ENCODE measurements at places on chromosomes 7 and 10.

GRCh38 chr10:119625570-119626280 is 25.5 kb upstream of the BAG3 start:
- DNase-seq, result no peak

DNA sequence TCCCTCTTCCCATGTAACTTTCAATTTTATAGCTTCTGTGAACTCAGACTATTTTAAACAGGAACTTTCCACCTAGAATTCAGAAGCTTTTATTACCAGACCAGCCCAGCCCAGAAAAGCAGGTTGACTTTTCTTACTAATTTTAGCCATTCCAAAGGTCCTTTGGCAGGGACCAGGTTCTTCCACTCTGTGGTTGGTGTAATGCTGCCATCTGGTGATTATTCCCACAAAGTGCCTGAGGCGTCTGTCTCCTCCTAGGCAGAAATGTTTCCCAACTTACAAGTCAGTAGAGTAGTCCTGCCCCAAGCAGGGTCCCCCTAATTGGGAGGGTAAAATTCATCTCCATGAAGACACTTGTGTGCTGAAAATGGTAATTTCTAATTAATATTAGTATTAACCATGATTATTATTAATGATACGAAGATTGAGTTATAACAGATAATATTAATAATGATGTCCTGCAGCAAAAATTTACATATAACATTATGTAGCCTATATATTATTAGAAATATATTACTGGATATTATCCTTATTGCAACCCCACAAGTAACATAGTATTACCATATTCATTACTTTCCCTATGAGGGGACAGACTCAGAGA is 53.0 kb upstream of the PPP1R17 start:
- no peak for DNase-seq

DNA sequence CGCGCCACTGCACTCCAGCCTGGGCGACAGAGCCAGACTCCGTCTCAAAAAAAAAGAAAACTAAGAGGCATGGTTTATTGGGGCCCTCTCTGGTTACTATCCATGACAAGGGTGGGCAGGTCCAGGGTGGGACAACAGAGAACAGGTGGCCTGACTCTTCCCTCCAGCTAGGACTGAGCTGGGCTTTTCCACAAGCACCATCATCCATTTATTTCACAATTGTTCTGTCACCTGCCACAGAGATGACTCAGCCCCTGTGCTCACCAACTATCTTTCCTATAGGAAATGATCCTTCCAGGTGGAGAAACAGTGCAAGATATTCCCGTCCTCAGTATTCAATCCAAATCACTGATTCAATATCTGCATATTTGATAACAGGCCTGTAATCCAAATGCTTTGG is 44.9 kb upstream of the MYL10 start:
- no peak for DNase-seq

- no peak for DNase-seq
Observed at GRCh38 chr10:108631332-108631731, 1292.0 kb downstream of the XPNPEP1 start.

DNA sequence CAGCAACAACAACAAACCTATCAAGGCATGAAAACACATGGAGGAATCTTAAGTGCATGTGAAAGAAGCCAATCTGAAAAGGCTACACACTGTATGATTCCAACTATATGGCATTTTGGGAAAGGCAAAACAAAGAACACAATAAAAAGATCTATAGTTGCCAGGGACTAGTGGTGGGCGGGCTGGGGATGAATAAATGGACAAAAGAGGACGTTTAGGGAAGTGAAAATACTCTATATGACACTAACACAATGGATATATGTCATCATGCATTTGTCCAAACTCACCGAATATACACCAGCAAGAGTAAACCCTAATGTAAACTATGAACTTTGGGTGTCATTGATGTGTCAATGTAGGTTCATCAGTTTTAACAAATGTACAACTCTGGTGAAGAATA is 89.1 kb downstream of the SEMA3E start:
- no peak for DNase-seq

DNA sequence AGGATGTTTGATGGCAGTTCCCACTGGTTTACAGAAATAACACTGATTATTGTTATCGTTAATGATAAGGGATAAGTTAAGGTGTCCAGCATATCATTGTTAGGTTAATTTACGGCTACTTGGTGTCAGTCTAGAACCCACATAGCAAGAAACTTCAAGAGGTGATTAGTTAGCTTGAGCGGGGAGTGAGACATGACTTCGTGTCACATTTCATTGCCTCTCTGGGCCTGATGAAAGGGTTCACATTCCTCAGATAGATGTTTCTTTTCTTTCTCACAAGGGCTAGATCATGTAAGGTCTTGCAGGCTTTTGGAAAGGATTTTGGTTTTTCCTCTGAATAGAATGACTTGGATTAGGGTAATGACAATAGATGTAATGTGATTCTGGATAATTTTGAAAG is 26.7 kb downstream of the WAC start:
- no peak for DNase-seq

DNA sequence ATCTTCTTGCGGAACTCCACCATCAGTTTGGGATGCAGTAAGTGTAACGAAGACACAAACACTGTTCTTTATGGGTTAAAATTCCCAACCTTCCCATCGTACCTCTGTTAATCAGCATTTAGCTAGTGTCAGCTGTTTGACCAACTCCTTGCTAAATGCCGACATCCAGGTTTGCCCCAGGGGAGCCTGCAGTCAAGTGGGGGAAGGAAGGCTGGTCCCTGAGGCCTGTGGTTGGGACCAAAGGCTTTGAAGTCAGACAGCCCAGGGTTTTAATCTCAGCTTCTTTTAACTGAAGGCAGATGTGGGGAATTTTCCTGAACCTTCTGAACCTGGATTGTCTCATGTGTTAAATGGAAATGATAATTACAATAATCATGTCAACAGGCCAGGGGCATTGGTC is 443.7 kb downstream of the GLRX3 start:
- DNase-seq, result no peak

DNA sequence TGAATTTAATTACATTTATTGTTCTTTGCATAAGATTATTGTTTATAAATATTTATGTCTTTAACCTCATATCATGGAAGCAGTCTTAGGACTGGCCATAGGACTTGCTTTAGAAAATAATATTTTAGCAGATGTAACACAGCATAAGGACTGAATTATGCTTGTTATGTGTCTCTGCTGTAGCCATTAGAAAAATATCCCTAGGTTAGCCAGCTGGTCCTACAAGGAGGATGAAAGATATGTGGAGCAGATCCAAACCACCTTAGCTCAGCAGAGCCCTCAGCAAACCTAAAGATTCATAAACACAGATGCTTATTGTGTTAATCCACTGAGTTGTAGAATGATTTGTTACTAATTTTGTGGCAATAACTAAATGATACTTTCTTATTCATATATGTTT is 166.0 kb upstream of the COL1A2 start:
- DNase-seq, result no peak

DNA sequence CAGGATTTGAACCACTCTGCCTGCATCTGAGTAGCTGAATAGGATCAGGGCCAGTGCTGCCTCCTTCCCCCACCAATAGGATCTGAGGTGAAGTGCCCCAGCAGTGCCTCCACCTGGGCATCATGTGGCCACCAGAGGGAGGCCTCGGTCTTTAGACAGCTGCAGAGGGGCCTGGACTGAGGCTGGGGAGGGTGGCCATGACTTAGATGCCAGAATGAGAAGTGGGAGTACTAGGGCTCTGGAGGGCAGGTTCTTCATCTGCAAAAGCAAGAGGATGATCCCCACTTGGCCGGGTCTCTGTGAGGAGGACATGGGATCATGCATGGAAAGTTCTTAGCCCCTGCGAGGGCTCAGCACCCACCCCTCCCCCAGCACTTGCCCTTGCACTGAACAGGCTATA is 56.9 kb downstream of the NEUROG3 start:
- no peak for DNase-seq

- no peak for DNase-seq
Observed at GRCh38 chr7:776992-777727, 50.1 kb upstream of the PRKAR1B start.

- DNase-seq, result no peak
Observed at GRCh38 chr10:103856797-103857170, 1.4 kb upstream of the SH3PXD2A start.

DNA sequence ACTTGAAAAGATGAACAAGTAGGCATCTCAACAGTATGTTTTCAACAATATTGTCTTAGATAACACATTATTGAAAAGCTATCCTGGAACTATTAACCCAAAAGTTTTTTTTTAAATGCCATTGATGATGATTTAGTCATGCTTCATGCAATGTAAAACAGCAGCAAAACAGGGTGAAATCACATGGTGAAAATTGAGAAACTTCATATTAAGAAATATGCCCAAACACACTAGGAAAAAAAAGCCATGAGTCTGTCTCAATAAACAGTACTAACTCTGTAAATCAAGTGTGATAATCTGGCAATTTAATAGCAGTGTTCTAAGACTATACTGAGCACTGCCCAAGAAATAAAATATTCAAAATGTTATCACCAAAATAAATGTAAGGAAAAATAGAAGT is 613.1 kb downstream of the KCNMA1 start:
- no peak for DNase-seq

DNA sequence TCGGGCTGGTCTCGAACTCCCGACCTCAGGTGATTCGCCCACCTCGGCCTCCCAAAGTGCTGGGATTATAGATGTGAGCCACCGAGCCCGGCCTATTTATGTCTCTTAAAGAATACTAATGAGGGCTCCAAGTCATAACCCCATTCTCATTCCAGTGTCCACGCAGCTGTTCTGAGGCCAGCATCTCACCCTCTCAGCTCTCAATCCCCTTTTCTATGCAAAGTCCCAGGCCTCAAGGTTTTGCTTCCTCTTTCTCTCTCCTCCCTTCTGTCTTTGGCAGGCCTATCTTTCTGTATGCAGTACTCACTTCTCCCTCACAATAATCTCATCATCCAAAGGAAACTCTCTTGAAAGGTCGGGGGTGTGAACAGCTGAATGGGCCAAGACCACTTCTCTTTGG is 28.0 kb upstream of the VSIR start:
- no peak for DNase-seq

GRCh38 chr10:5533098-5533731 is 8.5 kb downstream of the CALML3 start:
- no peak for DNase-seq

- no peak for DNase-seq
Observed at GRCh38 chr10:127959428-127959827, 52.5 kb downstream of the PTPRE start.

- DNase-seq, result no peak
Observed at GRCh38 chr10:88232983-88233543, 350.1 kb downstream of the RNLS start.

DNA sequence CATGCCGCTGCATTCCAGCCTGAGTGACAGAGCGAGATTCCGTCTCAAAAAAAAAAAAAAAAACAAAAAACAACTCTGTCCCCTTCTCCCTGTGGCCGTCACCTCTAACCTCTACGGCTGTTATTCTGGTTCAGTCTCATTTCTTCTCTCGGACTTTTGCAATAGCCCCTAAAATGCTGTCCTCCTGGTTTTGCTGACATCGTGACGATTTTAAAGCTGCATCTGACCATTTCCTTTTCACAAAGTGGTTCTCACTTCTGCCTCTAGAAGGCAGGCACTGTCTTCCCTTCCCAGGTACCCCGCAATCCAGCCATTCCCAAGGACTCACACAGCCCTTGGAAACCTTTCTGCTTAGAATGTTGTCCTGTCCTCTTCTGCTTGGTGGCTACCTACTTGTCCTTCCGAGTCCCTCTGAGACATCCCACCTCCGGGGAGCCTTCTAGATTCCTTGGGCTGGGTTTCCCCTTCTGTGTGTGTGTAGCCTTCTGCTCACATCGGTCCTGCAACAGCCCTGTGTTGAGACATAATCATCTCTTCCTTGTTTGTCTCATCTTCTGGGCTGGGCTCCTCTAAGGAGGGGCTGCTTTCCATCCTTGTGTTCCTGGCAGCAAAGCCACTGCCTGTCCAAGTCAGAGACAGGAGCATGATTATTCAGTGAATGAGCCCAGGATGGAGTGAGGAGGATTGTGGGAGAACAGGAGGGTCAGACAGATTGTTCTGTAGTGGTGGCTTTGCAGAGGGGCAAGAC is 83.1 kb downstream of the GRK5 start:
- DNase-seq, result no peak

DNA sequence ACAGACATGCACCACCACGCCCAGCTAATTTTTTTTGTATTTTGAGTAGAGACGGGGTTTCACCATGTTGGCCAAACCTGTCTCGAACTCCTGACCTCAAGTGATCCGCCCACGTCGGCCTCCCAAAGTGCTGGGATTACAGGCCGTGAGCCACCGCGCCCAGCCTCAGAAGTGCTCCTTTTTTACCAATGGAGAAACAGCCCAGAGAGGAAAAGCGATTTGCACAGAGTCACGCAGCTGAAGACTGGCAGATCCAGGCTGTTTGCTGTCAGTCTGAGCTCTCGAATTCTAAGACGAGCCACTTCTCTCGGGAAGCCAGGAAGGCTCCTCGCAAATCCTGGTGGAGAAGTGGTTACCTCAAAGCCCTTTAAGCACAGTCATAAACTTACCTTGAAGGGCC is 57.4 kb upstream of the SDK1 start:
- no peak for DNase-seq

DNA sequence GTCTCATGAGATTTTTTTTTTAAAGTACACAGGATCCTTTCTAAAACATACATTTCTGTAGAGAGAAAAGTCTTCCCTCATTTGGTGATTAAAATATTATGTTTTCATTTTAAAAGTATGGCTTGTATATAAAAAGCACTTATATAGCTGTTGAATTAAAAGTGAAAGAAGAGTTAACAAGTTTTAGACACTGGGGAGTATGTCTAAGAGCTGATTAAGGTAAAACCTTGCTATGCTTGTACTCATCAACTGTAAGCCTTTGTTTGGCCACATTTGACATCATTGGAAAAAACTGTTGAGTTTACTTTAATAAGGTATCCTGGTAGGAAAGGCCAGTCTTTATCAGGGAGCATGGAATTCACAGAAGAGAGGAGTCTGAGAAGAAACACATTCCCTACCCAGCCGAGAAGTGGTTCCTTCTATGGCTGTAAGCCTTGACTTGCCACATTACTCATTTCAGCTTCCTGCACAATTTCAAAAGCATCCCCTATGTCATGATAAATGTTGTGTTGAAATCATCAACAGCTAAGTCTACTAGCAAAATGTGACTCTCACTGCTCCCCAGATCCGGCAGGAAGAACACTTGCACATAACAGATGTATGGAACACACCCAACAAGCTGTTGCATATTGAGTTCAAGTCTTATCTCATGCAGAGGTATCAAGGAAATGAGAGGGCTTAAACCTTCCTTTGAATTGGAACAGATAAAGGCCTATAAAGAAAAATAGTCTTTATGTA is 171.8 kb upstream of the CDK1 start:
- DNase-seq, result no peak

All from stimulated activated CD4-positive, alpha-beta T cell treated with anti-CD3 and anti-CD28 coated beads, Interleukin-15, amount 100 ng/mL, for 1 hour (primary cell).